ENCODE measurements at places on chromosomes 2 and 18. TPM values are rescaled to one million over a fixed set of nuclear protein-coding genes. Genes with fewer than 3 reads are reported as not detected.

Gene POTEC
- polyA plus RNA-seq, result not detected

Gene NAT8
- not detected for polyA plus RNA-seq

Gene ACTG2
- polyA plus RNA-seq, result 4.4 TPM

Gene CHMP1B
- polyA plus RNA-seq, result 37.4 TPM

Gene CGREF1
- 0.67 TPM for polyA plus RNA-seq

Gene C1QL2
- polyA plus RNA-seq, result not detected

Gene DDX1
- polyA plus RNA-seq, result 131 TPM

Gene GPR45
- not detected for polyA plus RNA-seq

Gene GLI2
- 1.4 TPM for polyA plus RNA-seq

GRCh38 chr2:126890136-126890510 lies 8.6 kb upstream of the TEX51 start:
- peaks cover 8% of the 10 kb centered on the region for H3K4me1 ChIP-seq
- H3K27me3 ChIP-seq, result peaks cover 5% of the 10 kb centered on the region
- DNase-seq, result no peak

GRCh38 chr2:240983361-240983995 lies 14.9 kb upstream of the SNED1 start:
- H3K4me3 ChIP-seq, result no peak overlapping the region
- H3K27me3 ChIP-seq, result peaks cover 5% of the 10 kb centered on the region
- no peaks in the 10 kb centered on the region for H3K36me3 ChIP-seq
- peaks cover 21% of the 10 kb centered on the region for H3K4me1 ChIP-seq

GRCh38 chr2:188610050-188610444 lies 318.4 kb downstream of the GULP1 start:
- H3K27me3 ChIP-seq, result no peaks in the 10 kb centered on the region
- H3K27ac ChIP-seq, result no peak overlapping the region
- no peak for DNase-seq
- no peaks in the 10 kb centered on the region for H3K36me3 ChIP-seq
- H3K4me3 ChIP-seq, result no peak overlapping the region
- H3K4me1 ChIP-seq, result no peaks in the 10 kb centered on the region

GRCh38 chr2:165371356-165371755 lies 98.1 kb upstream of the CSRNP3 start:
- H3K4me3 ChIP-seq, result no peak overlapping the region
- no peaks in the 10 kb centered on the region for H3K4me1 ChIP-seq
- no peak for DNase-seq
- no peaks in the 10 kb centered on the region for H3K36me3 ChIP-seq
- no peak overlapping the region for H3K27ac ChIP-seq

GRCh38 chr2:178128836-178129630 lies 16.8 kb downstream of the RBM45 start:
- no peak overlapping the region for H3K27ac ChIP-seq
- H3K27me3 ChIP-seq, result no peaks in the 10 kb centered on the region
- DNase-seq, result no peak
- no peaks in the 10 kb centered on the region for H3K4me1 ChIP-seq
- no peak overlapping the region for H3K4me3 ChIP-seq

- no peaks in the 10 kb centered on the region for H3K4me1 ChIP-seq
- no peak overlapping the region for H3K27ac ChIP-seq
- no peak for DNase-seq
- H3K36me3 ChIP-seq, result no peaks in the 10 kb centered on the region
- H3K4me3 ChIP-seq, result no peak overlapping the region
- no peaks in the 10 kb centered on the region for H3K27me3 ChIP-seq
These were observed 19.7 kb downstream of the CFAP65 start for GRCh38 chr2:219021591-219021990.

GRCh38 chr2:53519918-53520841 lies 247.4 kb upstream of the CHAC2 start:
- no peak overlapping the region for H3K4me3 ChIP-seq
- no peak for DNase-seq
- H3K27ac ChIP-seq, result no peak overlapping the region
- no peaks in the 10 kb centered on the region for H3K4me1 ChIP-seq
- H3K27me3 ChIP-seq, result no peaks in the 10 kb centered on the region

DNA sequence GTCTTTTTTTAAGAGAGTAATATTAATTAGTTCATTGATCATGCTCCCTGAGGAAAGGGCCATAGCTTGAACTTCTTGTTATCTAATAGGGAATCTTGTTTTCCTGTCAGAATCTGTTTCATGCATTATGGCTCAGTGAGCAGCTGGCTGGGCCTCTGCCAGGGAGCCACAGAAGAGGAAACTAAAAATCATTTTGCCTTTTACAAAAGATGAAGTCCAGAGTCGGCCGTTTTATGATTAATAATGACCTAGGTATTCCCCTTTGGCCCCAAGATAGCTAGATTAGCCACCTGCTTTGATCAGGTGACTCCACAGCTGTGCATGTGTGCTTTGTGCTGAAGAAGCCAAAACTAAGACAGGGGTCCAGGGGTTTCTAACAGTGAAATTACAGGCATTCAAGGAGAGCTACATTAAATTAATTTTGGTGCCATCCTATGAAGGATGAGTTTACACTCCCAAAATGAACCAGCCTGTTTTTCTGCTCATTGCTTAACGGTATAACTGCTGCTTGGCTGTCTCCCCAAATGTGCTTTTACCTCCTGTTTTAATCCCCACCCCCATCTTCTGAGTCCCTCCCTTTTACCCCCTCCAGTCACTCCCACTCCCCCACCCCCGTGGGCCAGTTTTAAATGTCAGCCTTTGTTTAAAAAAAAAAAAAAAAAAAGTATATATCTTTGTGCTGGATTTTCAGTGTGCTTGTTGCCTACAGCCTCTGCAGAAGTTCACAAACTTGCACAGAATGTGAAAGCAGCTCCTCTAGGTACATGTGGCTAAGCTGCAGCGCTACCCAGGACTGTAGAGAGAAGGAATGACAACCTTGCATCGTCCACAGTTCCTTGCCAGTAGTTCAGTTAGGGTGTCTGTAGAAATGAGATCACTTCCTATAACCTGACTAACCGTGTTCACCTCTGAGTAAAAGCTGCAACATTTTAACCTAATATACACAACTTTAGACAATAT lies 93.1 kb downstream of the CABLES1 start:
- no peak for DNase-seq
- no peaks in the 10 kb centered on the region for H3K36me3 ChIP-seq
- peak overlapping the region; percentile 18 for H3K27ac ChIP-seq
- no peak overlapping the region for H3K4me3 ChIP-seq
- peaks cover 62% of the 10 kb centered on the region for H3K4me1 ChIP-seq
- H3K27me3 ChIP-seq, result no peaks in the 10 kb centered on the region

DNA sequence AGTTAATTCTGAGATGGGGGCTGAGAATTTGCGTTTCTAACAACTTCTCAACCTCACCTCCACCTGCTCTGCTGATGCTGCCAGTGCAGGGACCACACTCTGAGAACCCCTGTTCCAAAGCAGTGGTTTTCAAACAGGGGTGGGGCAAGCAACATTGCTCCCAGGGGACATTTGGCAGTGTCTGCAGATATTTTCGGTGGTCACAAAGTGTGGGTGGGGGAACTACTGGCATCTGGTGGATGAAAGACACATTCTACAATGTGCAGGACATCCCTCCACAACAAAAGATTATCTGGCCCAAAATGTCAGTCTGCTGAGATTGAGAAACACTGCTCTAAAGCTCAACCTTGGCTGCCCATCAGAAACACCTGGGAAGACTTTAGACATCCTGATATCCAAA lies 188.7 kb upstream of the SATB2 start:
- H3K4me3 ChIP-seq, result no peak overlapping the region
- no peak for DNase-seq
- no peaks in the 10 kb centered on the region for H3K4me1 ChIP-seq
- H3K27me3 ChIP-seq, result no peaks in the 10 kb centered on the region
- no peak overlapping the region for H3K27ac ChIP-seq

DNA sequence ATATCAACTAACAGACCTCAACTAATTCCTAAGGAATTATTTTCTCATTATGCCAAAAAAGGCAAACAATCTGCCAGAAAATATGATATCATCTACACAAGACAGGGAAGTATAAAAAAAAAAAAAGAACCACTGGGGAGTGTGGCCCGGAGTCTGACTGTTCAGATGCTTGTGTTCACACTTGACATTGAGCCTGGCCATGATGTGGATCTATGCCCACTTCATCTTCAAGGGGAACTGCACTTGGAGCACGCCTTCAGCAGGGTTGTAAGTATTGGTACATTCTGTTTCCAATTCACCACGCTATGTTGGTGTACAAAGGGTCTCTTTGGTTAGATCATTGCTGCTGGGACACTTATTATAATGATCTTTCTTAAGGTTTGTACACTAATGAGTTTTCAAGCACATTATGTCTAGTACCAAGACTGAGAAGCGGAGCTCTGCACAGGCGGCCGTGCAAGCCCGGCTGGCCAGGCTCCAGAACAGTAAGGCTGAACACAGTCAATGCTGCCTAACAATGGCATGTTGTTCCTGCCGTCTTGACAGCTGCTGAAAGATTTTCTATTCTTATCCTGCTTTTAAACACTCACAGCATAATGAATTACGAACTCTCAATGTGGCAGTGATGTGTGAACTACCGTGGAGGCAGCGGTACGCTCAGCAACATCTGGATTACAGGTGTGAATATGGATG lies 788.4 kb upstream of the SOX11 start:
- no peaks in the 10 kb centered on the region for H3K4me1 ChIP-seq
- no peaks in the 10 kb centered on the region for H3K36me3 ChIP-seq
- DNase-seq, result no peak
- no peak overlapping the region for H3K4me3 ChIP-seq
- H3K27ac ChIP-seq, result no peak overlapping the region

- DNase-seq, result no peak
- H3K27me3 ChIP-seq, result no peaks in the 10 kb centered on the region
- no peaks in the 10 kb centered on the region for H3K4me1 ChIP-seq
- no peaks in the 10 kb centered on the region for H3K36me3 ChIP-seq
- no peak overlapping the region for H3K4me3 ChIP-seq
These were observed 55.9 kb upstream of the BARD1 start for GRCh38 chr2:214865400-214865799.

DNA sequence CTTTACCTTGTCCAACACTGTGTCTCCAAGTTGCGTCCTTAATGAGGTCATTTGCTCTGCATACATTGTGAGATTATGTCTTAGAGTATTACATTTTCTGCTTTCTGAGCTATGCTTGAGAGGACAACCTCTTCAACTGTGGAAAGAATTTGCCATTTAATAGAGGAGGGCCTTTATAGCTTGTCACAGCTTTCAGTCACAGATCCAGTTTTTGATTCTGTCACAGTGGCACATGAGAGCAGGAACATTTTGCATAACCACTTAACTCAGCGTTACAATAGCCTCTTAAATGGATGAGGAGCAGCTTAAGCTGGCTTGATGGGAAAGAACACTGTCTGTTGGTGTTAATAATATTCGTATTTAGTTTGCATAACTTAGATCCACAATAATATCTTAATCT lies 63.0 kb downstream of the RHBDD1 start:
- DNase-seq, result no peak
- H3K4me3 ChIP-seq, result no peak overlapping the region
- no peaks in the 10 kb centered on the region for H3K36me3 ChIP-seq
- H3K27ac ChIP-seq, result no peak overlapping the region

- H3K36me3 ChIP-seq, result no peaks in the 10 kb centered on the region
- H3K4me1 ChIP-seq, result no peaks in the 10 kb centered on the region
- H3K27me3 ChIP-seq, result no peaks in the 10 kb centered on the region
- no peak for DNase-seq
- peak overlapping the region; percentile 55 for H3K27ac ChIP-seq
These were observed 157.2 kb upstream of the COPS8 start for GRCh38 chr2:236928380-236929037.

DNA sequence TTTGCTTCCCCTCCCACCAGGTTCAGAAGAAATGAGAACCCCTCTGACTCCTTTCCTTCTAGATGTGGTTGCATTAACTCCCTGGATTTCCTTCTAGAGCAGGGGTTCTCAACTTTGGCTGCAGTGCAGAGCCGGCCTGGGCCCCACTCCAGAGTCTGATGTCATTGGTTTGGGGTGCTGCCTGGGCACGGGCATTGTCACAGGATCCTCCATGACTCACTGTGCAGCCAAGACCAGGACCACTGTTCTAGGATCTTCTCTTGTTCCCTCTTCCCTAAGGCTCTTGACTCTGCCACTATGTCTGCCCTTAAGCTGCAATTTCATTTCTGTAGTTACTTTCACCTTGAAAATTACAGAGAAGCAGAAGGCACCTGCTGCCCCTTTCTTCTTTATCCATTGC lies 31.8 kb downstream of the TBC1D8 start:
- H3K36me3 ChIP-seq, result no peaks in the 10 kb centered on the region
- no peaks in the 10 kb centered on the region for H3K27me3 ChIP-seq
- no peak for DNase-seq
- no peak overlapping the region for H3K4me3 ChIP-seq

- H3K4me3 ChIP-seq, result no peak overlapping the region
- H3K27ac ChIP-seq, result no peak overlapping the region
- DNase-seq, result no peak
- no peaks in the 10 kb centered on the region for H3K27me3 ChIP-seq
These were observed 74.2 kb upstream of the GALNT3 start for GRCh38 chr2:165868211-165868610.

DNA sequence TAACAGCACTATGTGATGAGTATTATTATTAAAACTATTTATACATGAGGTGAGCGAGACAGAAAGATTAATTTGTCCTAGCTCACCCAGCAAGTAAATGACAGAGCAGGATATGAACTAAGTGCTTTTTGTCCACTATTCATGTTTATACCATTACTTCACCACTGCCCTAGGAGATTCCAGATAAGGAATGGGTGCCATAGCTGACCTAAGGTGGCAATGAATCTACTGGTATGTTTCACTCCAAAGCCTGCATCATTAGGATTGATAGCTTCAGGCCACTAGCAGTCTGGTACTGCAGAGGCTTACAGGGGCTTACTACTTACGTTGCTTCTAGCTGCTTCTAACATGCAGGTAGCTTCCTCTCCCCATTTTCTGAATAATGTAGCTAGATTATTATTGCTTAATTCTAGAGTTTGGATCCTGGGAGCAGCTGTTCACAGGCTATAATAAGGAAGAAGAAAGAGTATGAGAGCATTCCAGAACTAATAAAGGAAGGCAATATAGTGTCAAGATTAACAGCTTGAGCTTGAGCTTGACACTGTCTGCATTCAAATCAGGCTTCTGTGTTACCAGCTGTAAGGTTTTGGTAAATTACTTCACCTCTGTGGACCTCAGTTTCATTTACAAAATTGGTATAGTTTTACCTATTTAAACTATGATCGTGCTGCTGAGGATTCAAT lies 153.7 kb downstream of the GALNT3 start:
- DNase-seq, result no peak
- no peaks in the 10 kb centered on the region for H3K4me1 ChIP-seq
- H3K27me3 ChIP-seq, result no peaks in the 10 kb centered on the region
- H3K4me3 ChIP-seq, result no peak overlapping the region
